ENCODE measurements at places on chromosomes 12 and 14.

- no peak for DNase-seq
These were observed 37.0 kb upstream of the STXBP6 start for GRCh38 chr14:25086821-25087396.

DNA sequence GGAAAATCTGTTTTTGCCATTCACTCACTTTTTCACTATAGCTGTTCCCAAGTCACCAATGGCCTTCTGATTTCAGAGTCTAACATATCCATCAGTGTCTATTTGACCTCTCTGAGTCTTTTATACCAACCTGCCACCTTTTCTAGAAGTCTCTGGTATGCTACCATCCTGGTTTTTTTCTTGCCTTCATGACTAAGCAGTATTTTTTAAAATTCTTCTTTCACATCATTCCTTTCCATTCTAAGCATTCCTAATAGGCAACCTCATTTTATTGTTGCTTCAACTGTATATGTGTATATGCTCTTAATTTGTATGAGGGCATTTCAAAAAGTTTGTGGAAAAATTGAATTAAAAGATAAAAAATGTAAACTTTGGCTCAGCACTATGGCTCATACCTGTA is 5.0 kb downstream of the IRAK4 start:
- DNase-seq = no peak

DNA sequence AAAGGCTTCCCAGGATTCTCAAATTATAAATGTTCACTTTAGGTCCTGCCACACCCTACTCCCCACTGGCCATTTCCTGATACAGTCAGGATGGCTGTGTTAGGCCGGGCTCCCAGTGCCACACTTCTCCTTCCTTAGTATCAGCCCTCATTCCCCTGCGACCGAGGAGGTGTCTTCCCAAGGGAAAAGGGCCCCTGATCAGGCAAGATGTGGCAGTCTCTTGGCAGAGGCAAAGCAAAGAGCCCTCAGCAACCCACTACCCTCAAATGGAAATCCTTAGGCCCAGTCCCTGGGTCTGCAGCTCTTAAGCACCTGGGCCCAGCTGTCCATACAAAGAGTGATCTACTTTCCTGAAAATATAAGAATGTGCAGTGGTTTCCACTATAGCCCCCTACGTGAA is 96.5 kb upstream of the VASH1 start:
- no peak for DNase-seq

DNA sequence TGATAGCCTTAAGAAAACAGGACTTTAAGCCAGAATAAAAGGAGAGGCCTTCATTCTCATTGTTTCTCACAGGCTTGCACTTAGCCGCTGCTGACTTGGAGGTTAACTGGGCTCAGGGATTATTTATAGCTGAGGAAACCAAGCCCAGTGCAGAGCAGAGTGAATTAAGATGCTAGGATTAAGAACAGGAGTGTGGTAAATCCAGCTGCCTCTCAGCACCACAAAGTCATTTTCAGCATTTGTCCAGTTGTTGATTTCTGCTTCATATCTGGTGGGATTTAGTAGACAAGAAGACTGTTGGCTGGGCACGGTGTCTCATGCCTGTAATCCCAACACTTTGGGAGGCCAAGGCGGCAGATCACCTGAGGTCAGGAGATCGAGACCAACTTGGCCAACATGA is 14.3 kb upstream of the KRT73 start:
- DNase-seq = no peak

DNA sequence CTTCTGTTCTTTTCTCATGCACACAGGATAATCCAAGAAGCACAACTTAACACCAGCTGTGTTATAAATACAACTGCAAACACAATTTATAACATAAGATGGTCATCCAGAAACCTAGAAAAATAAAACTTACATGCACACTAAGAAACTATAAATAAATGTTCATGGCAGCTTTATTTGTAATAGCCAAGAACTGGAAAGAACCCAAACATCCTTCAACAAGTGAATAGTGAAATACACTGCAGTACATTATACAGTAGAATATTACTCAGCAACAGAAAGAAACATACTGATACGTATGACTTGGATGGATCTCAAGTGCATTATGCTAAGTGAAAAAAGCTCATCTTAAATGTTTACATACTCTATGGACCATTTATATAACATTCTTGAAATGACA is 132.7 kb downstream of the SPTSSA start:
- DNase-seq = no peak

GRCh38 chr12:85461127-85461526 is 181.1 kb downstream of the ALX1 start:
- no peak for DNase-seq

DNA sequence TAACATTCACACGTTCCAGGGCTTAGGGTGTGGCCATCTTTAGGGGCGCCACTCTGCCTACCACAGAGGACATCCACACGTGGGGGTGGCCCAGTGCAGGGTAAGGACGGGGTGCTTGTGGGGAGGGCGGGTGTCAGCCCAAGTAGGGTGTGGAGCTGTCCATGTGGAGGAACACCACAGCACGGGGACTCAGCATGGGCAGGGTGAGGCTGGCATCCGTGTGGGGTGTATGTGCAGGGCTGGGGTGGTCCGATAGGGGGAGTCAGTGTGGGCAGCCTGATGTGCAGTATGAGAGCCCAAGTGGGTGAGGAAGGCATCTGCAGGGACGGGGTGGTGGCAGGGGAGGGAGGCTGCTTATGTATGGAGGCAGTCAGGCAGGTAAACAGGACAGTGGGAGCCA is 17.7 kb downstream of the PSMC1 start:
- no peak for DNase-seq

DNA sequence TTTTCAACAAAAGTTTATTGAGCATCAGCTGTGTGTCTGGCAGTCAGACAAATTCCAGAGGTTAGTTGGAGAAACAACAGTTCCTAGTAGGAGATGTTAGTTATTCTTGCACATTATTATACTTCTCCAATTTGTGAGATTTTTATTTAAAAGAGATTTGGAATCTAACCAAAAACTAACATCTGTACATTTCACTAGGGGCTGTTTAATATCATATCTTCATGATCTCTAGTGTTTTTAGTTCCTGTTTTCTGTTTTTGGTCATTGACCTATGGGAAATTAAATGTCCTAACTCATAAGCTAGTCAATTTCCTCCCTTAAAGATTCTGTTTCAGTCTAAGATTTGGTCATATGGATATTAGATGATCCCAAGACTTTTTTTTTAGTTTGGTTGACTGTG is 34.1 kb upstream of the KLHDC2 start:
- DNase-seq = no peak

DNA sequence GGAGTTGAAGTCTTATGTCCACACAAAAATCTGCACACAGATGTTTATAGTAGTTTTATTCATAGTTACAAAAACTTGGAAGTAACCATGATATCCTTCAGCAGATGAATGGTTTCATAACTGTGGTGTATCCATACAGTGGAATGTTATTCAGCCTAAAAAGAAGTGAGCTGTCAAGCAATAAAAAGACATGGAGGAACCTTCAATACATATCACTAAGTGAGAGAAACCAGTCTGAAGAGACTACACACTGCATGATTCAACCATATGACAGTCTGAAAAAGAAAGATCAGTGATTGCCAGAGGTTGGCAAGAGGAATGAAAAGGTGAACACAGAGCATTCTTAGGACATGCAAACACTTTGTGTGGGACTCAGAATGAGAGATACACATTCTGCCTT is 18.6 kb upstream of the IFNG start:
- no peak for DNase-seq

- no peak for DNase-seq
These were observed 154.2 kb upstream of the PRMT8 start for GRCh38 chr12:3336606-3337311.

DNA sequence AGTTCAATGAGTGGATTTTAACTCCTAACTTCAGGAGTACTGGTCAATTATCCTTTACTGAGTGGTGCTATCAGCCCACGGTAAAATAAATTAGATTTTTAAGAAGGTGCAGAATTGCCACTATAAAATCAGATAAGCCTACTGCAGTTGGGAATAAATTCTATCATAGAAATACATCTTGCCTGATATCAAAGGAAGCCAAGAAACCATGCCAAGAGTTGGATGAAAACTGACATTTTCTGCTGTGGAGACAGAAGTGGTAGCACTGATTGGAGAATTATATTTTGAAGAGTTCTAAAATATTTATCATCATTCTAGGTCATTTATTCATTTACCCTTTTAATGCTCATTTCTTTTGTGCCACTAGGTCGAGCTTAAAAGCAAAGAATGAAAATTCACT is 465.1 kb downstream of the APAF1 start:
- DNase-seq = no peak

GRCh38 chr12:14113031-14113430 is 131.6 kb upstream of the GRIN2B start:
- DNase-seq = no peak

DNA sequence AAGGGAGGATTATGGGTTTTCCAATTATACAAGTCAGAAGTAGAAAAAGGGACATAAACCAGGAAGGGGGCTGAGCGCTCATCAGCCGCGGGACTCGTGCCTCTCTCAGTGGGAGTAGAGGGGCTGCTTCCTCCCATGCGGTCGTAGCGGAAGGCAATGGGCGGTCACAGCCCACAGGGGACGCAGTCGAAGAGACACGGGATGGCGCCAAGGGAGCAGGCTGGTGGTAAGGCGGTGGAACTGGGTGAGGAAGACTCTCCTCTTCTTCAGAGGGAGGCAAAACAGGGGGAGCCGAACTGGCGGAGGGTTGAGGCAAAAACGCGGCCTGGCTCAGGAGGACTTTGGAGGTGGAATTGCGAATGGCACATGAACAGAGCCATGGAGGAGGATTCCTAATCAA is 677.7 kb downstream of the TMEM121 start:
- no peak for DNase-seq

DNA sequence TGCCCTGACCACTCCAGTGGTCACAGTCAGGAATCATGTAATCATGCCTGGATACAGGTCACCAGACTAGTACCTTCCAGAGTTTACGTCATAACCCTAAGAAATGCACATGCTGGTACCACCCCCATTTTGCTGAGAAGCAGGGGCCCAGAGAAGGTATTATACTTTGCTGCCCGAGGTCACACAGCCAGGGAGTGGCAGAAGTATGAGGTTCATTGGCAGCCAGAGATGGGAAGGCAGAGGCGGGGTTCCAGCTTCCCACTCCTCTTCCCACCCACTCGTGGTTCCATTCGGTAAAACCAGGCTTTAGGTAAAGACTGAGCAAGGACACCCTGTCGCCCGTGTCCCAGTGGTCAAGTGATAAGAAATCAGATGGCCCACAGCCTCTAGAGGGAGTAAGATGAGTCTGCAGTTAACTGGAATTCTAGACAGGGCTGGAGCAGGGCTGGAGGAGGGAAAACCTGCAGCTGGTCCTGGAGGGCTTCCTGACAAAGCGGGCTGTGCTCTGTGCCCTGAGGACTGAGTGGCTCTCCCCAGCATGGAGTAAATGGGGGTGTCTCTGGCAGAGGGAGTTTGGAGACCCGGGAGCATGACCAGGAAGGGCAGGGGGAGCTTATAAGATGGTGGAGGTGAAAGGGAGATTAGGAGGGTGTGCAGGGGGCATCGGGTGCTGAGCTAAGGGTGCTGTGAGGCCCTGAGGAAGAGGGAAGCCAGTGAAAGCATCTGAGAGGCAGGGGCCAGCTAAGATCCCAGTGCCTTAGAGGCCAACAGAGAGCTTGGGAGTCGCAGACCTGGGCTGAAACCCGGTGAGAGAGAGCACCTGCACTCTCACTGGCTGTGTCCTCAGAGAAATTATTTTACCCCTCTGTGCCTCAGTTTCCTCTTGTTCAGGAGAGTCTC is 5.7 kb downstream of the FAM222A start:
- no peak for DNase-seq

DNA sequence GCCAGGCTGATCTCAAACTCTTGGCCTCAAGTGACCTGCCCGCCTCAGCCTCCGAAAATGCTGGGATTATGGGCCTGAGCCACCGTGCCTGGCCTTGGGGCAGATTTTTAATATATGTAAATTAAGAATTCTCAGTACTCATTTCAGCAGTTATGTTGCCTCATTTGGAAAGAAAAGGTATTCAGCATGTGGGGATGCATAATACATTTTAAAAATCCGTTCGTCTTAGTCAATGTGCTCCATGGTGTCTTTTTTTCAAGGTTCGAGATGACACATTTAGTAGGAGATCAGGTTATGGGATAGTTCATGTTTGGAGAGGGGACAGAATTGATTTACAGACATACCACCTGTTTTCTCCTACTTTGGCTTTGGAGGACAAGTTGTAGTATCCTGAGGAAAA is 10.2 kb downstream of the SYNE2 start:
- no peak for DNase-seq

DNA sequence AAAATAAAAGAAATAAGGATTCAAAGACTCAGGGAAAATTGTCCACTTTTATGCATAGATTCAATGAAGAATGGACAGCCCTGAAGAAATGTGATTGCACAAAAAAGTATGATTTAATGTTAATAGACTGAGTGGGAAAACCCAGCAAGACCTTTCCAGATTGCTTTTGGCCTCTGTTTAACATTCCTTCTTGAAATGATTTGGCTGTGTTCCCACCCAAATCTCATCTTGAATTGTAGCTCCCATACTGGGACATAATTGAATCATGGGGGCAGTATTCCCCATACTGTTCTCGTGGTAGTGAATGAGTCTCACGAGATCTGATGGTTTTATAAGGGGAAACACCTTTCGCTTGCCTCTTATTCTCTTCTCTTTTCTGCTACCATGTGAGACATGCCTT is 1316.9 kb upstream of the SEL1L start:
- no peak for DNase-seq

GRCh38 chr14:52244997-52245396 is 22.5 kb upstream of the PTGDR start:
- DNase-seq = no peak

- no peak for DNase-seq
These were observed 15.5 kb upstream of the ZNF268 start for GRCh38 chr12:133165776-133166175.

DNA sequence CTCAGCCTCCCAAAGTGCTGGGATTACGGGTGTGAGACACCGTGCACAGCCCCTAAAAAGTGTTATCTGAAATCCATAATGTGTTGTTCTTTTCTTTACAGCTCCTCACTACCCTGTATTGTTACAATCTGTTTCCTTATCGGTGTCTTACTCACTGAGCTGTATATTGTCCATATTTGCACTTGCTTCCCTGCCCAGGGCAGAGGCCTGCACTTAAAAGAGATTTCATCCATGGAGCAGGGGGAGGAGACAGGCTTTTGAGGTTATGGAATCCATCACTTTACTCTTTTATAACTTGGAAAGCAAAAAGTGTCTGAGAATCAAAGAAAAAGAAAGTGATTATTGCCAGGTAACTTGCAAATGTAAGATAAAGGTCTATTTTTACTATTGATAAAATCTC is 251.0 kb downstream of the DIO2 start:
- no peak for DNase-seq

All from CD4-positive, alpha-beta T cell treated with Interleukin-2 at 100 ng/mL for 4 hours (primary cell).